ENCODE measurements at places on chromosomes 2 and 18.

GRCh38 chr2:226190479-226191252 is 609.0 kb downstream of the IRS1 start:
- DNase-seq = no peak

DNA sequence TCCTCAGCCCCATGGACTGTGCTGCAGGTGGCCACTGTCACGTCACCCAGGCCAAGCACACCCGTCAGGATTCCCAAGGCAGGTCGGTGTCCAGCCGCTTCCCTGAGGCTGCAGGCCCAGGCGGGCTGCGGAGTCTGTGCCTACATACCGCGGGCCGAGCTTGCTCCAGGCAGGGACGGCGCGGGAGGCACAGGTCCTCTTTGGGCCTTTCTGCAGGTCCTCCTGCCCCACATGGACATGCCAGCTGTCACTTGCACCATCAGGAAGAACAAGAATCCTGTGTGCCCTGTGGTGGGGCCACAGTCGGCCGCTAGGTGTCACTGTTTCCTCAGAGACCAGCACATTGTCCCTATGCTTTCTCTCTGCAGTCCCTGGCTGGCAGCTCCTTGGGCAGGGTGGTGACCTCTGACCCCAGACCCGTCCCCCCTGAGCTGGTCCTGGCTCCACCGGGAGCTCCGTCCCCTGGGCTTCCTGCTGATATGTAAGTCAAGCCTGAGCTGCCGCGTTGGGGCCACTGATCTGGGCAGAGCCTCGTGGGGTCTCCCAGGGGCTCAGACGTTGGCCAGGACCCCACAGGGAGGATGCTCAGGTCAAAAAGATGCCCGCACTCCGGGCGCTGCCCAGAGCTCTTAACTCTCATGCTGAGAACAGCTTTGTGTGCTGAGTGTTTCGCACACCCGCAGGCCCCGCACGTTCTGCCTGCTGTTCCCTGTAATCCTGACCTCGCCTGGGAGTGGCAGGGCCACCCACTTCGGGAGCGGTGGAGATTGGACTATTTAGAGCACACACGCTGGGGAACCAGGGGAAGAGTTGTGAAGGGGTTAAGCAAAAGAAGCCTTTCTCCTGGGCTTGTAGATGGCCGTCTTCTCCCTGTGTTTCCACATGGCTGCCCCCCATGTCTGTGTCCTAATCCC is 17.3 kb upstream of the AGXT start:
- peak; percentile 29 for DNase-seq

DNA sequence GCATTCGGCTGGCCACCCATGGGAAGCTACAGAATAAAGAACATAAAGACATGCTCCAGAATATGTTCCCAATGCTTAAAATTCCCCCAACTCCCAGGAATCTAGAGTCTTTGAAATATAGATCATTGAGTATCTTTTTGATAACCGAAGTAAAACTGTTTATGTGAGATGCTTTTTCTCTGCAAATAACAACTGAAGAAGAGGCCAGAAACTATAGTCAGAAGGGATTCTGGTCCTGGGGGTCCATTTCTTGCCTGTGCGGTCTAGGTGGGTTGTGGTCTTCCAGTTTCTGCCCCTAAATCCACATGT is 30.6 kb upstream of the SLC66A3 start:
- DNase-seq = no peak

GRCh38 chr2:128379021-128380015 is 60.6 kb upstream of the HS6ST1 start:
- DNase-seq = peak; percentile 70

GRCh38 chr2:234971496-234971895 is 19.7 kb downstream of the SH3BP4 start:
- DNase-seq = no peak

GRCh38 chr2:101153787-101154186 is 2.6 kb upstream of the TBC1D8 start:
- no peak for DNase-seq

DNA sequence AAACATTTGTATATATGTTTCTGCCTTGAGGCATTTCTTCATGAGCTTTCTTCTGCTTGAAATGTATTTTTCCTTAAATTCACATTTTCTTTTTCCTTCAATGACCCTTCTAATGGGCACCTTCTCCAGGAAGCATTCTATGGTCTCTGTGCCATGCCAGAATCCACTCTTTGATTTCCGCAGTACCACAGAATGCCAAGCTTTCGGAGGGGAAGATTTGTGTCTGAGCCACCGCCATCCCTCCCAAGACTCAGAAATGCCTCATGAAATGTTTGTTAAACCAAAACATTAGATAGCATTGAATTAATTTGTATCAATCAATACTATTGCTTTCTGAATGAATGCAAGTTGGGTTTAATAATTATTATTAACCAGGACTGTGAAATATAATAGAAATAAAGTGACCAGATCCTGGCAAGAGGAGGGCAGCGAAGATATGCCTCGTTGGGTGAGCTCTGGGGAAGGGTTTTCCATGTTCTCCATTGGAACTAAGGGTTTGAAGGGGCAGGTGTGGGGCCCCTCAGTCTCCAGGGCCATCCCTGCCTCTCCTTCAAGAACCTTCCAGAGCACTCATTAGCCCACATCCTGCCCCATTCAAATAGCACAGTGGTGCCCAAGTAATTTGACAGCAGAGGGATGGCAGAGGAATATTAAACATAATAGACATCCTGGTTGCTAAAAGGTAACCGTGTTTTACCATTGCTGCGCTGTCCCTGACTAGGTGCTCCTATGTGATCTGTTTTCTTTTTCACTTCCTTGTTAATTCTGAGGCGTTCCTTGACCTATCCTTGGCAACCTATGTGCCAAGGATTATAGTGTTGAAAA is 189.6 kb downstream of the MYCN start:
- DNase-seq = no peak
